ENCODE measurements at places on chromosomes 2 and 18.
A peak's percentile ranks its signal among the peaks of the same experiment; 100 is the strongest.

GRCh38 chr2:60366135-60366712 lies 187.2 kb downstream of the BCL11A start:
- DNase-seq, result no peak

DNA sequence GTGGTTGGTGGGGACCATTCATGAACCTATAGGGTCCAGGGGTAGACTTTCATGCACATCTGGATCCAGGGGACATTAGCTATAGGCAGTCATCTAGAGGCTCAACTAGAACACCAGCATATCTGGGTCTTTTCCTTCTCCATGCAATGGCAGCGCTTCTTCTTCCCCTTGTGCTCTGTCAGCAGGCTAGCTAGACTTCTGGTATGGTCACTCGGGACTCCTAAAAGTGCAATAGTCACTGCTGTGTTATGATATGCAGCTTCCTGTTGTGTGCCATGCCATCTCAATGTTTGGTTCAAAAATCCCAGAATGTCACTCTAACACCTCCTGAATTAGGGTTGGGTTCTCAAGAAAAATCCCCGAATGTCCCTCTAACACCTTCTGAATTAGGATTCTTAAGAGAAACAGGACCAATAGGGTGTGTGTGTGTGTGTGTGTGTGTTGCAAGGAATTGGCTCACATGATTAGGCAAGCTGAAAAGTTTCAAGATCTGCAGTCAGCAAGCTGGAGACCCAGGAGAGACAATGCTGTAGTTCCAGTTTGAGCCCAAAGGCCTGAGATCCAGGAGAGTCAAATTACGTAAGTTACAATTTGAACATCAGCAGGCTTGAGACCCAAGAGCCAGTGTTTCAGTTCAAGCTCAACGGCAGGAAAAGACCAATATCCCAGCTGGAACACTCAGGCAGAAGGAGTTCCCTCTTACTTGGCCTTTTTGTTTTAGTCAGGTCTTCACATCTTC lies 97.1 kb upstream of the LTBP1 start:
- no peak for DNase-seq

DNA sequence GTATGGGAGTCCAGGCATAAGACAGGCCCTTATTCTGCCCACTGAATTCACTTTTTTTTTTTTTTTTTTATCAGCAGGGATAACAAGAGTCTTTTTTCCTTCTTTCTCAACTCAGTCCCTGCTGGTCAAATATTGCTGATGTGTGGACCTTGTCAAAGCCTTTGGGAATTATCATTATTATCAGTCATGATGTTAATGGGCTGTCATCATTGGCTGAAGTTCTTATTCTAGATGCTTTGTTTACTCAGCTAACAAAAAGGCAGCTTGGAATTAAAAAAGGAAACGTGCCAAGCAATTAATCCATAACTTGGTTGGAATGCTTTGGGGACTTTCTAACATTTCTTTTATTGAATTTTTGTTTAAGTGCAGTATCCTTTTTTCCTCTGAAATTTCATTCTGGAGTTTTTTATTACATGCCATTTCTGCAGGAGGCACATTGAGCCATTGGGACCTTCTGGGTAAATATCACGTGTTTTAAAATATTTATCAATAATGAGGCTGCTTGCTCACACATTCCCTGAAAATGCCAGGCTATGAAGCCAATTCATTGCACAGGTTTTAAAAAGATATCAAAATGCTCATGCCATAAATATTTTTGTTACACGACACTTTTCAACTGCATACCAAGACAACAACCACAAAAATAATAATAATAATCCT lies 246.3 kb downstream of the TXNL1 start:
- no peak for DNase-seq

- DNase-seq, result no peak
These were observed 2.8 kb downstream of the TMEM169 start for GRCh38 chr2:216084547-216084946.

DNA sequence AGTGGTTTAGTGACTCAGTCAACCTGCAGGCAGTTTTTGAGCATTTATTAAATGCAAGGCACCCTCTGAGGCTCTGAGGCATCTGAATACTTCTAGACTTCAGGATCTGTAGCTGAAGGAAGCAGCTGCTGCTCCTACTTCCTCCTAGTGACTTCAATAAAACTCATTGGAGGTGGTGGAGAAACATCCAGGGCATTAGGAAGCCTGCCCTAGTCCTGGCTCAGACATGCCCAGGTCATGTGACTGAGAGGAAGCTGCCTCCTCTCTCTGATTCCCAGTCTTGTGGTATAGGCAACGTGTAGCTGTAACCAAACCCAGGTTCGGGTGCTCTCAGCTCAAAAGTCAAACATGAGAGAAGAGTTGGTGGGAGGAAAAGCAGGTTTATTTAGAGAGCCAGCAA lies 287.2 kb upstream of the GYPC start:
- DNase-seq, result no peak

- DNase-seq, result peak; percentile 99
These were observed 145.7 kb upstream of the KLF7 start for GRCh38 chr2:207311316-207312005.

- DNase-seq, result peak; percentile 58
These were observed 264.9 kb upstream of the CCDC68 start for GRCh38 chr18:55224086-55224625.

GRCh38 chr2:159380685-159381239 lies 94.3 kb upstream of the WDSUB1 start:
- no peak for DNase-seq

- no peak for DNase-seq
These were observed 76.1 kb downstream of the SCG2 start for GRCh38 chr2:223526106-223526505.
